ENCODE measurements at places on chromosomes 12 and 14. TPM values are rescaled to one million over a fixed set of nuclear protein-coding genes. Genes with fewer than 3 reads are reported as not detected.

Gene ARHGDIB
- total RNA-seq: 68.7 TPM

Gene B4GALNT1
- total RNA-seq: 4.2 TPM

Gene BDKRB1
- 0.39 TPM for total RNA-seq

Gene GPR68
- 9.1 TPM for total RNA-seq

Gene OTX2
- not detected for total RNA-seq

Gene FSCB
- total RNA-seq: 0.11 TPM

Gene P2RX2
- total RNA-seq: 3.6 TPM

GRCh38 chr12:17076811-17077210, 470.8 kb upstream of the LMO3 start:
- DNase-seq: no peak
- no peaks in the 10 kb centered on the region for H3K36me3 ChIP-seq
- no peaks in the 10 kb centered on the region for H3K4me1 ChIP-seq
- H3K27ac ChIP-seq: no peak overlapping the region
- no peak overlapping the region for H3K4me3 ChIP-seq

GRCh38 chr12:108390495-108391203, 51.5 kb upstream of the CMKLR1 start:
- DNase-seq: no peak
- H3K36me3 ChIP-seq: no peaks in the 10 kb centered on the region
- no peak overlapping the region for H3K4me3 ChIP-seq
- no peaks in the 10 kb centered on the region for H3K27me3 ChIP-seq
- peaks cover 21% of the 10 kb centered on the region for H3K4me1 ChIP-seq

DNA sequence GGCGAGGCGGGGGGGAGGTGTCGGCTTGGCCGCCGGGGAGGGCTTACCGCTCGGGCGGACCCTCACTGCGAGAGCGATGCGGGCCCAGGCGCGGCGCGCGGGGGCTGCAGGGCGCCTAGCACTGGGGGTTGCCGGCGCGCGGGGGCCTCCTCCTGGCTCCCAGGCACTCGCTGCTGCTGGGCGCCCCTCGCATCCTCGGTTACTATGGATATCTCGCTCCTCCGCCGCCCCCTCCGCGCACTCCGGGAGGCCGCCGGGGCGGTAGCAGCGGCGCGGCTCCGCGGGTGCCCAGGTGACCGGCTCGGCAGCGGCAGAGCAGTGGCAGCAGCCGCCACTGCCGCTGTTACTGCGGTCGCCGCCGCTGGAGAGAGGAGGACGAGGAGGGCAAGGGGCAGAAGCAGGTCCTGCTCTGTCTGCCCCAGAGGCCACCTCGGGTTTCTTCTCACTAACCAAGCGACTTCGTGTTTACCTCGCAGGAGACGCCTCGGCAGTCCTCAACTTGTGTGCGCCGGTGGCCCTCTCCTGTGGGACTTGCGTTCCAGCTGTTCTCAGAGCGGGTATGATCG, 250.1 kb downstream of the APAF1 start:
- no peaks in the 10 kb centered on the region for H3K36me3 ChIP-seq
- H3K4me1 ChIP-seq: peaks cover 26% of the 10 kb centered on the region
- peak overlapping the region; percentile 51 for H3K4me3 ChIP-seq
- DNase-seq: no peak
- peaks cover 53% of the 10 kb centered on the region for H3K27me3 ChIP-seq

- H3K4me1 ChIP-seq: no peaks in the 10 kb centered on the region
- H3K27me3 ChIP-seq: no peaks in the 10 kb centered on the region
- no peak overlapping the region for H3K27ac ChIP-seq
- DNase-seq: no peak
- H3K4me3 ChIP-seq: no peak overlapping the region
- no peaks in the 10 kb centered on the region for H3K36me3 ChIP-seq
Measured at GRCh38 chr12:43237238-43237879, 314.6 kb downstream of the ADAMTS20 start.

DNA sequence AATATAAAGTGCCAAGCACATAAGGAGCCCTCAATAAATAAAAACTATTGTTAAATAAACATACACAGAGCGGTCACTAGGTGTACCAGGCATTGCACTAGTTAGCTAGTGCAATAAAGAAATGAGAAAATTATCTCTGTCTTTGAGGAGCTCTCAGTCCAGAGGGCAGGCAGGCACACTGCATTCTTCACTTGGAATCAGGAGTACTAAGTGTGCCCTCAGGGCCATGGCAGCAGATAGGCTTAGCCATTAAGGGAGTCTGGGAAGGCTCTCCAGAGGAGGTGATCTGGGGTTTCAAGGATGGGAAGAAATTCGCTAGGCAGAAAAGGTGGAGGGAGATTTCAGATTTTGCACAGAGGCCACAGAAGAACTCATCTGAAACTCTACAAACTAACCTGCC, 9.1 kb downstream of the ABCD4 start:
- H3K36me3 ChIP-seq: peaks cover 34% of the 10 kb centered on the region
- H3K27ac ChIP-seq: no peak overlapping the region
- H3K27me3 ChIP-seq: no peaks in the 10 kb centered on the region
- DNase-seq: no peak
- peaks cover 2% of the 10 kb centered on the region for H3K4me1 ChIP-seq

DNA sequence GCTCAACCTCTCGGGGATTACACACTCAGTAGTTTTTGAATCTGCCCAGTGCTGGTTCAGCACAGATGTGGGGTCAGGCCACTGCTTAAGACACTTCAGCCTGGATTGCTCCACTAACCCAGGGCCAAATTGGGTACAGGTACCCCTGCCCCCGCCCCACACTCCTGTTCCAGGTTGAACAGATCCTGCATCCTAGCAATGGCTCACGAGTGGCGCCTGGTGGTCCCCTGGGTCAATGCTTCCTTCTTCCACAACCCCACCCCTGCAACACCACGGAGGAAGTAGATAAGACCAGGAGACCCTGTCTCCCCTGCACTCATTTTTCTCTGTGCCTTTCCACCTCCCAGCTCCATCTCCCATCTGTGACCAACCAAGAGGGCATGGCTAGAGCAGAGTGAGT, 108.4 kb downstream of the ESRRB start:
- no peak for DNase-seq
- no peak overlapping the region for H3K4me3 ChIP-seq
- H3K36me3 ChIP-seq: no peaks in the 10 kb centered on the region
- H3K27me3 ChIP-seq: no peaks in the 10 kb centered on the region

DNA sequence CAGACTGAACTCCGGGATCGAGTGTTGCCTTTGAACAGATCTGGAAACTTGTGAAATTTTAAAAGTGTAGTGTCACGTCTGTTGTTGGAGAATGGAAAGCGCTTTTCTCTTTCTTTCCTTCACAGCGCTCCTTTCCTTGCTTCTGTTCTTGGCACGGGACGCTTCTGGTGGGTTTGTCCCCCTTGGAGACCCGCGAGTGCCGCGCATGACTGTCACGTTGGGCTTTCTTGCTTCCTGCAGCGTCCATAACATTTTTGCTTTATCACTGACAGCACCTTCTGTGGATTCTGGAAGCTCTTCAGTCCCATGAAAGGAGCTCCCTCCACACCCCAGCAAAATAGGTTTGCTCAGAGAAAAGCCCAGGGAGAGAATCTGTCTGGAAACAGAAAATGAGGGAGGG, 193.0 kb upstream of the TMEM132C start:
- no peaks in the 10 kb centered on the region for H3K4me1 ChIP-seq
- peaks cover 9% of the 10 kb centered on the region for H3K27me3 ChIP-seq
- H3K27ac ChIP-seq: no peak overlapping the region
- peak; percentile 45 for DNase-seq

GRCh38 chr14:55781046-55781445, 201.0 kb downstream of the KTN1 start:
- no peak for DNase-seq
- peak overlapping the region; percentile 41 for H3K27ac ChIP-seq
- no peaks in the 10 kb centered on the region for H3K27me3 ChIP-seq
- H3K4me3 ChIP-seq: no peak overlapping the region
- H3K4me1 ChIP-seq: peaks cover 20% of the 10 kb centered on the region
- H3K36me3 ChIP-seq: no peaks in the 10 kb centered on the region

GRCh38 chr14:46482200-46482599, 169.4 kb downstream of the RPL10L start:
- no peaks in the 10 kb centered on the region for H3K36me3 ChIP-seq
- H3K27me3 ChIP-seq: no peaks in the 10 kb centered on the region
- DNase-seq: no peak
- H3K4me1 ChIP-seq: no peaks in the 10 kb centered on the region
- no peak overlapping the region for H3K4me3 ChIP-seq

- H3K27me3 ChIP-seq: no peaks in the 10 kb centered on the region
- peak overlapping the region; percentile 65 for H3K27ac ChIP-seq
- H3K4me3 ChIP-seq: no peak overlapping the region
- peaks cover 26% of the 10 kb centered on the region for H3K4me1 ChIP-seq
- no peaks in the 10 kb centered on the region for H3K36me3 ChIP-seq
- DNase-seq: no peak
Measured at GRCh38 chr12:122947352-122947792, 18.9 kb downstream of the ABCB9 start.

- H3K27me3 ChIP-seq: no peaks in the 10 kb centered on the region
- no peak overlapping the region for H3K27ac ChIP-seq
- H3K4me1 ChIP-seq: no peaks in the 10 kb centered on the region
- no peak overlapping the region for H3K4me3 ChIP-seq
Measured at GRCh38 chr14:70987041-70987440, 79.8 kb downstream of the PCNX1 start.

DNA sequence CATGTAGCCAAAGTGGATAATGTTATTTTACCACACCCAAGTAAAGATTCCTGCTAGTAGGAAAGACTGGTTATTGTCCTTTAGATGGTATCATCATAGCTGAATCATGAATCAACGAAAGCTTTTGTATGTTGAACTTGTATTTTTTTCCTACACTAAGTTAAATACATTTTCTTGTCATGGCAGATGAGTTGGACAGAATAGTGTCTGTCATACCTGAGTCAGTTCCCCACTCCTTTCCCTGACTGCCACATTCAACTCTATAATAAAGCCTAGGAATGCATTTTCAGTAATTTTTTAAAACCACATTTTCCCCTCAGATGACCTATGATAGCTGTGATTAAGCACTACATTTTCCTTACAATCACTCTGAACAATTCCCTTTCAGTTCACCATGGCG, 9.3 kb upstream of the PTHLH start:
- H3K4me3 ChIP-seq: no peak overlapping the region
- H3K36me3 ChIP-seq: no peaks in the 10 kb centered on the region
- peaks cover 4% of the 10 kb centered on the region for H3K27me3 ChIP-seq
- no peaks in the 10 kb centered on the region for H3K4me1 ChIP-seq
- DNase-seq: no peak

DNA sequence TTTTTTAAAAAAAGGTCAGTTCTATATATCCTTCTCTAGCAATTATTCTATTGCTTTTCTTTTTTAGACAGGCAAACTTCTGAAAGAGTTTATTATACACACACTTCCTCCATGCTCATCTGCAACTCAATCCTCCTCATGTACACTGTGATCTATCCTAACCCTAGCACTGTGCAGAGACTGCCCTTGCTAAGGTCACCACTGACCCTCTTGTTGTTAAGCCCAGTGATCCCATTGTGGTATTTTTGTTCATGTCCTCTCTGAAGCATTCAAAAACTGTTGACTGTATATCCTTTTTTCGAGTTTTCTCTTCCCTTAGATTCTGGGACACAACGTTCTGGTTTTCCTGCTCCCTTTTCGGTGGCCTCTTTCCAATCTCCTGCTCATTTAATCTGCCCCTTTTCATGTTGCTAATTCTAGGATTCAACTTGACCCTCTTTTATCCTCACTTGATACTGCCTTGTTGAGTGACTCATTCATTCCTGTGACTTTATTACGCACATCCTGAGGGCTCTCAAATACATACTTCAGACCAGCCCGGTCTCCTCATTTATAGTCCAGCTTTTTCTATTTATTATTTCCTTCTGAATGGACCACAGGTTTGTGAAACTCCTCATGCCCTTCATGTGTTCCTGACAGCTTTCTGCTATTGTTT, 53.9 kb upstream of the PTPRB start:
- H3K36me3 ChIP-seq: no peaks in the 10 kb centered on the region
- H3K27ac ChIP-seq: no peak overlapping the region
- H3K4me3 ChIP-seq: no peak overlapping the region
- H3K4me1 ChIP-seq: no peaks in the 10 kb centered on the region
- H3K27me3 ChIP-seq: no peaks in the 10 kb centered on the region
- DNase-seq: no peak

DNA sequence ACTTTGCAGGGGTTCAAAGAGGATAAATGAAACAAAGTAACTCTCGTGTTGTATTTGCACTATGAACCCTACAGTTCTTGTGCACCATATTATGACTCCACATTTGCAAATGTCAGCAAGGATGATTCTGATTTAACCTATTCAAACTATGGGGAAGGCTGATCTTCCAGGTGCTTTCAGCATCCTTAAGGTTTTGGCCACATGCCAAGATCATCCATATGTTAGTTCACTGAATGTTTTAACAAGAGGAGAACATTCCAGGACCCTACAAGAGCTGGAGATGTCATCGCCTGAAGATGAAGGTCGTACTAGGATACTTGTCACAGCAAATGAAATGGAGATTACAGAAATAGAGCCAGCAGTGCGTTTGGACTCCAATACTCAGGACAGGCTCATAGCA, 114.2 kb downstream of the DHRS2 start:
- no peaks in the 10 kb centered on the region for H3K27me3 ChIP-seq
- no peak overlapping the region for H3K4me3 ChIP-seq

- H3K4me3 ChIP-seq: no peak overlapping the region
- H3K27ac ChIP-seq: no peak overlapping the region
- no peaks in the 10 kb centered on the region for H3K27me3 ChIP-seq
- no peak for DNase-seq
- H3K36me3 ChIP-seq: no peaks in the 10 kb centered on the region
- H3K4me1 ChIP-seq: no peaks in the 10 kb centered on the region
Measured at GRCh38 chr14:78752518-78753188, 582.5 kb downstream of the NRXN3 start.

GRCh38 chr12:108380382-108380781, 41.3 kb upstream of the CMKLR1 start:
- H3K4me1 ChIP-seq: no peaks in the 10 kb centered on the region
- H3K27me3 ChIP-seq: no peaks in the 10 kb centered on the region
- H3K27ac ChIP-seq: no peak overlapping the region
- H3K36me3 ChIP-seq: no peaks in the 10 kb centered on the region

- H3K4me3 ChIP-seq: peak within 1 kb of the TSS; percentile 49
- peaks cover 42% of the 10 kb centered on the region for H3K27me3 ChIP-seq
- no peak within 1 kb of the TSS for H3K27ac ChIP-seq
- peaks cover 41% of the 10 kb centered on the region for H3K4me1 ChIP-seq
- DNase-seq: peak; percentile 72
Measured at GRCh38 chr12:5432011-5432400, at the start of gene NTF3. Gene NTF3, plus strand, starts transcription at chr12:5432108. Its CDS starts 217 bp downstream, at chr12:5432325.

- H3K36me3 ChIP-seq: no peaks in the 10 kb centered on the region
- no peaks in the 10 kb centered on the region for H3K27me3 ChIP-seq
- peaks cover 12% of the 10 kb centered on the region for H3K4me1 ChIP-seq
- no peak overlapping the region for H3K4me3 ChIP-seq
Measured at GRCh38 chr12:93002293-93003054, 73.4 kb upstream of the EEA1 start.

GRCh38 chr12:57118711-57119271, 7.6 kb upstream of the STAT6 start:
- H3K4me3 ChIP-seq: no peak overlapping the region
- H3K27me3 ChIP-seq: no peaks in the 10 kb centered on the region
- peak overlapping the region; percentile 40 for H3K27ac ChIP-seq
- H3K36me3 ChIP-seq: no peaks in the 10 kb centered on the region

- peaks cover 19% of the 10 kb centered on the region for H3K4me1 ChIP-seq
- H3K4me3 ChIP-seq: no peak within 1 kb of the TSS
- no peak within 1 kb of the TSS for H3K27ac ChIP-seq
- DNase-seq: no peak
- H3K36me3 ChIP-seq: no peaks in the 10 kb centered on the region
Measured at GRCh38 chr12:121669521-121669900, at the start of gene MORN3. Gene MORN3, minus strand, starts transcription at chr12:121669654. Its CDS starts 171 bp downstream, at chr12:121669483.
